ENCODE measurements at places on chromosomes 5 and 9. TPM values are rescaled to one million over a fixed set of nuclear protein-coding genes. Genes with fewer than 3 reads are reported as not detected.

DNA sequence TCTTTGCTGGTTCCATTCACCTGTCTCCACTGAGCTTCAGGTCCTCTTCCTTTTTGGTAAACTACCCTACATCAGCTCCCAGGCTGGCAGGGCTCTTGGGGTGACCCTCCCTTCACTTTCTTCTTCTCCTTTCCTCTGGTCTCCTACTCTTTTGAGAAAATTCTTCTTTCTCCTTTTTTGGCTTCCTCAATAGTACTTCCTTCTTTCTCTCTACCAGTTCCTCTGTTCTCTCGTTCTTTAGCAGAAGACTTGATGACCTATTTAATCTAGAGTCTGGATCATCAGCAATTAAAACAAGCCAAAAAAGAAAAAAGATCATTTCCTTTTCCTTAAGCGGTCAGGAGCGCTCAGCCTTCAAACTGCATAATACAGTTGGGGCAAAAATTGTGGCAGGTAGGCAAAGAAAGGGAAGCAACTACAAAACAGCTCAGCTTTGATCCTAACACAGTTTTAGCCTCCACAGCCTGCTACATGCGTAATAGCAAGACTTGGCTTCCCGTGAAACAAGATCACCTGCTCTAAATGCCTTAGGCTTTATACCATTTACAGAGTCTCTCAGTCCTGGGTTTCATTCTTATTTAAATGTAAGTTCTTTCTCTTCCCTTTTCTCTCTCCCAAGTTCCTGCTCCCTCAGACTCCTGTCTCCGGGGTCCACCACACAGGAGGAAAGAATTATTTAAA lies 14.0 kb upstream of the GSN start:
- no peak for DNase-seq

DNA sequence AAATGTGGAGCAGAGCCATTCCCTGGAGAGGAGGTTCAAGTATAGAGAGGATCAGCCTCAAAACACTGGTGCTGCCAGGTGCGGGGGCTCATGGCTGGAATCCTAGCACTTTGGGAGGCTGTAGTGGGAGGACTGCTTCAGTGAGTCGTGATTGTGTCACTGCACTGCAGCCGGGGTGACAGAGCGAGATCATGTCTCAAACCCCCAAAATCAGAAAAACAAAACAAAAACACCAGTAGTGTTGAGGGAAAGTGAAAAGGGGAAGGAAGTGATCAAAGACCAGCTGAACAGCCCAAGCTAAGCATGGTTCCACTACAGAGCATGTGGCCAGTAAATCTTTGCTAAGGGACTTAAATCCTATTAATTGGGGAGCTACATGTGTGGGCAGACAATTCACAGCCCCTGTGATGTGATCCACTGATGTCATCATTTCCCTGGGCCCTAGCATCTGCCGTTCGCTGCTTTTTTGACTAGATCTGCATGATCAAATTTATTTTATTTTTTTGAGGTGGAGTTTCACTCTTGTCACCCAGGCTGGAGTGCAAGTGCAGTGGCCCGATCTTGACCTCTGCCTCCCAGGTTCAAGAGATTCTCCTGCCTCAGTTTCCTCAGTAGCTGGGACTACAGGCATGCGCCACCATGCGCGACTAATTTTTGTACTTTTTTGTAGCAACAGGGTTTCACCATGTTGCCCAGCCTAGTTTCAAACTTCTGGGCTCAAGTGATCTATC lies 2.7 kb upstream of the PCBD2 start:
- peak; percentile 54 for DNase-seq

GZMA gene
- total RNA-seq: 1.6 TPM

GRCh38 chr9:103789686-103790085 lies 304.4 kb upstream of the SMC2 start:
- DNase-seq: no peak

DNA sequence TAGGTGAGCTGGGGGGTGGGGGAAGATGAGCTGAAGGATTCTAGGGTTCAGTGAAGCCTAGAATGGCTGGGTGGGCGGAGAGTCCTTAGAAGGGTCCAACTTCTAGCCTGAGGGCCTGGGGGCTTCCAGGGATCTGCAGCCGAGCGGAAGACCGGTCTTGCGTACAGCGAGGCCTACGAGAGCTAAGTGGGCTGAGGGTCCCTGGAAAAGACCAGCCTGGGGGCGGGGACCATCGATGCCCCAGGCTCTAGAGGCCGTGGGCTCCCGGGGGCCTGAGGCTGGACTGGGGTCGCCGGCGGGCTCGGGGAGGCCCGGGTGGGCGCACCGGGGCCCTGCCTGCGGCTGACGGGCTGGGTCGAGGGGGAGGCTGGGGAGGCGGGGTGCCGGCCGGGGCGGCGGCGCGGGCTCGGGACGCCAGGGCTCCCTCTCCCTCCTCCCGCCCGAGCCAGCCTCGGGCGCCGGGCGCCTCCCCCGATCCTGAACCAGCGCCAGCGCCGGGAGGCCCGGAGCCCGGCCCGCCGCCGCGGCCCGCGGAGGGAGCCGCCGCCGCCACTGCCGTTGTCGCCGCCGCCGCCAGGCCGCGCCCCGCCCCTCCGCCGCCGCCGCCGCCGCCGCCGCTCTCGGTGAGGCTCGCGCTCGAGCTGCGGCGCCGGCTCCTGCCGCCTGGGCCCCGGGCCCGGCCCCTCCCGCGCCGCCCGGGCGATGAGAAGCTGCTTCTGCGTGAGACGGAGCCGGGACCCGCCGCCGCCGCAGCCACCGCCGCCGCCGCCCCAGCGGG lies at the start of gene MVB12B:
Gene MVB12B (plus strand): TSS at position 602 of the 778 bp plus-strand sequence. CDS start 101 bp downstream, at position 703.
- DNase-seq: peak; percentile 84

PCDHGA3 gene
- 2.0 TPM for total RNA-seq

GRCh38 chr5:169795338-169795737 lies 158.3 kb downstream of the DOCK2 start:
- DNase-seq: no peak

SLC34A3 gene
- not detected for total RNA-seq

KIF12 gene
- total RNA-seq: not detected

Measured in posterior vena cava (tissue), 2 donors.